HAP-1 (cell line): ENCODE measurements at places on chromosomes 6 and 20.

- DNase-seq = no peak
Observed at GRCh38 chr6:138175596-138175995, 13.9 kb downstream of the ARFGEF3 start.

DNA sequence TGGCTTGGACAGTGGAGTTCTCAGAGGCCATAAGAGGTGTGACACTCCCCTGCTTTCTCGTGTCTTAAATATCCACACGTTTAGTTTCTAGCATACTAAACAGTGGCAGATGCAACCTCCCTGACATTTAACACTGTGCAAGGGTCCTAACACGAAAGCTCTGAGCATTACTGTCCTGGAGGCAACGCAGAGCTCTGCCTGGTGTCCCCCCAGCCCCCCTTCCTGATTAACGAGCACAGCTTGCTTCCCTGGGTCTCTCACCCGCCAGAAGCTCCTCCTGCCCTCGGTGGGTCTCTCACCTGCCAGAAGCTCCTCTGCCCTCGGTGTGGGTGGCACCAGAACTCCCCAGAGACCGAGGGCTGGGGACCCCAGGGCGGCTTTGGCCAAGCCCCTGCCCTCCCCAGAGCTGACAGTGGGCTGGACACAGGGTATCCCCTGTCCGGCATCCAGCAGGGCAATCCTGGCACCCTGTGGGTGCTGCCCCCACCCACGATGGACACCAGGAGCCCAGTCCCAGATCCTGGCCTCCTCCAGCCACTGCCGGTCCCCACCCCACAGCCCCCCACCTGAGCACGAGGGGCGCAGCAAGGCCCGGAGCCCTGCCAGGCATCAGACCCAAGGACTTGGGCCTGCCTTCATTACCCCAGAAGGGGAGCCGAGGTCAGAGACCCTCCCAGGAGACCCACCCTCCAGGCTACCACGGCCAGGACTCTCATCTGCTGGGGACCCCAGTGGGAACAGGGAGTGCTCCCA is 12.4 kb upstream of the KCNQ2 start:
- DNase-seq = no peak

DNA sequence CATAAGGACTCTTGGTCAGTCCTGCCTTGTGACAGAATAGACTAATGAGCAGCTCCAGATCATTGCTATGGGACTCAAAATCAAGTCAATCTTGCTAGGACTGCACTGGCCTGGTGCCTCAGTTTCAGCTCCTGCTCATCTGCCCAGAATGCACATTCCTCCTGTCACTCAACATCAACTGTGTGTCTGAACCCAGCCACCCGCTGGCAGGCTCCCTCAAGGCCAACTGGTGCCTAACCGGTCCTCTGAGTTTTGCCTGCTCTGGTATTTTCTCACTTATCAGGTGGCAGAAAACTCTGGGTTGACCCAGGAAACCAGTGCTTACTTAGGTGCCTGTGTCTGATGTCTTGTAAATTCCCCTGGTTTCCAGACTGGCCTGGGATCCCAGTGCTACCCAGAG is 297.7 kb downstream of the DHX35 start:
- no peak for DNase-seq

GRCh38 chr6:158057213-158057987 is 75.7 kb downstream of the SYNJ2 start:
- no peak for DNase-seq

- no peak for DNase-seq
Observed at GRCh38 chr6:95574811-95575210, 2.5 kb upstream of the MANEA start.

DNA sequence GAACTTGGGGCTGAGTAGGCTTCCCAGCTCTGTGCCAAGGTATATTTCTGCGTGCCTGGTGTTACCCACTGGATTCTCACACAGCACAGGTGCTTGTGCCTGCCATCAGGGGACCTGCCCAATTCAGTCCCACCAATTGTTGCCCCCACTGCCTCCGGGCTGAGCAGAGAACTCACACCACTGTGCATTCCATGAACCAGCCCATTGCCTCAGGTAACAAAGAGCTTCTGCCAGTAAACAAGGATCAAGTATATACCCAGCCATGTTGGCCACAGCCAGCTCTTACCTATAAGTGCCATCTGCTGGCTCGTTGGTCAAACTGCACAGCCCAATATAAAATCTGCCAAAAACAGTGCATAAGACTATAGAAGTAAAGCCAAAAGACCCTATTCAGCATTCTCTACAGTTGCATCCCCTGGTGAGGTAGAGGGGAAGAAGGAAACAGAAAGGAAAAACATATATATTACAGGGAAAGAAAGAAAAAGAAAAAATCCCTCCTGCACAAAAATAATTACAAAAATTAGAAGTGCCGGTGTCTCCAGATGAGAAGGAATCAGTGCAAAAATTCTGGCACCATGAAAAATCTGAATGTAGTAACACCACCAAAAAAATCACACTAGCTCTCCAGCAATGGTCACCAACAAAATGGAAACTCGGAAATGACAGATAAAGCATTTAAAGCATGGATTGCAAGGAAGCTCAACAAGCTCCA is 241.4 kb downstream of the IBTK start:
- DNase-seq = no peak

DNA sequence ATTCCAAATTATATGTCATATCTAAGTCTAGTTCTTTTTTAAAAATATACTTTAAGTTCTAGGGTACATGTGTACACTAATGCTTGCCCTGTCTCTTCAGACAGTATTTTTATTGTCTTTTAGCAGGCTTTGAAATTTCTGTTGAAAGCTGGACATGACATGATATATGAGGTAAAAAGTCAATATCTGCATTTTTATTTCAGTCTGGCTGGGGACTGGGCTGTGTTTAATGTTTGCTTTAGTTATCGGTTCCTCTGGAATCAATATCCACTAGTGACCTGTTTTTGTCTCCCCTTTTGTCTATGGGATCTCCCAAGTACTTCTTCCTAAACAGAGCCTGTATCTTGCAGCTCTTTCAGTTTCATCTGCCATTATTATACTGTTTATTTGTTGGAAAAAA is 786.2 kb upstream of the GJE1 start:
- DNase-seq = no peak
